ENCODE measurements at places on chromosomes 2 and 18.
A peak's percentile ranks its signal among the peaks of the same experiment; 100 is the strongest.

DNA sequence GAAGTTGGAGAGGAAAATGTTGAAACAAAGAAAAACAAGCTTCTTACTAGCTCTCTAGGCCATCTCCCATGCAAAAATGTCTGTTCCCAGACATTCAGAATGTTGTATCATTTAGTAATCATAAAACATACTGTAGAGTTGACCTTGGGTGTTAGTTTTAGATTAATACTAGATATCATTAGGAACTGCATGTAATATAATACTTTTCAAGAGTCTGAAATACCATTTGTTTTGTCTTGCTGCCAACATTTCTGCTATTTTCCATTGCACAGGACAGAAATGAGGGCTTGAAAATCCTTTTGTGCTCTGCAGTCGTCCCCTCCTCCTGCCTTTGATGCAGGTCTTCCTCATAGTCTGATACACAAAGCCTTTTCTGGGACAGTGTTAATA, 89.5 kb upstream of the RBMS1 start:
- DNase-seq: no peak

DNA sequence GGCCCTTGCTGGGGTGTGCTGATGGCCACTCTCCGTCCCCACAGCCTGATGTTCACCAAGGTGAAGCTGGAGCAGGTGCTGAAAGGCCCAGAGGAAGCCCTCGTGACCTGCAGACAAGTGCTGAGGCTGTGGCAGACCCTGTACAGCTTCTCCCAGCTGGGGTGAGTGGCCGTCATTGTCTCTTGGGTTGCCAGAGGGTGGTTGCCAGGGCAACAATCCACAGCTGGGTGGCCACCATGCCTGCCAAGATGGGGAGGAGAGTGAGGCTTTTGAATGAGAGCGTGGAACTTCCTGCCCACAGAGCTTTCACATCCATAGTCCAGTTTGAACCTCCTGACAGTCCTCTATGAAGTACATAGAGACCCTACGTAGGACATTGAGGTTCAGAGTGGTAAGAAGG, 108.8 kb downstream of the STPG4 start:
- DNase-seq: no peak

- no peak for DNase-seq
Observed at GRCh38 chr2:74887445-74887951, 53.6 kb downstream of the HK2 start.

DNA sequence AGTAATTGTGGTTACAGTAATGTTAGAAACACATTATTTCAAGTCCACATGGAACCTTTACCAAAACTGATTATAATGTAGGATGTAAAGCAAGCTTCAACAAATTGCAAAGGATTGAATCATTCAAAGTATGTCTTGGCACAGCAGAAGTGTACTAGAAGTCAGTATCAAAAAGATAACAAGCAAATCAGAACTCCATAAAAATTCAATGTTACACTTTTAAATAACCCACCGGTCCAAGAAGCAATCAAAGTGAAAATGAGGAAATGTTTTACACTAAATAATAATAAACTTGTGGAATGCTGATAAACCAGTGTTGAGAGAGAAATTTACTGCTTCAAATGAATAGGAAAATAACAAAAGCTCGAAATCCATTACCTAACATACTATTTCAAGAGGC, 47.7 kb downstream of the TTC21B start:
- no peak for DNase-seq

DNA sequence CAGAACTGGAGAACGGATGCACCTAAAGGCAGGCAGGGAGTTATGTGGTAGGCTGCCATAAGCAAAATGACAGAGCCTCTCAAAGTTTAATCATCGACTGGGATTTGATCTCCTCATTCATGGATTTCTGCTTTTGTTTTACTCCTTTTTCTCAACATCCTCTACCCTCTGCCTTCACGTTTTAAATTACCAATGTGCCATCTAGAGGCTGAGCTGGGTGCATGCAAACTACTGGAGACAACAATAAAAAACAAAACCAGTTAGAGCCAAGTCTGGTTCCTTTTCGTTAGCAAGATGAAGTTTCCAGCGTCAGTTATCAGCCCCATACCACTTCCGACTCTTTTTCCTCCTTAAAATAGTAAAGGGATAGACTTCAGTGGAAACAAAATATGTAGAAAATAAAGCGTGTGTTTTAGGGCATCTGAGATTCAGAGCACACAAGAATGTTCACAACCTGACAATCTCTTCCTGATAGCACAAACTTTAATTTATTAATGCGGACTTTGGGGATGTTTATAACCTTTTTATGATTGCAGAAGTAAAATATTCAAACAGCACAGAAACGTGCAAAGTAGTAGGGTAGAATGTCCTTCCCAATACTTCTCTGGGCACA, 117.0 kb downstream of the LAMA1 start:
- DNase-seq: no peak

GRCh38 chr18:80033181-80034067, 810 bp upstream of the RBFA start:
- DNase-seq: peak; percentile 55

GRCh38 chr18:79487801-79488201, 92.1 kb downstream of the NFATC1 start:
- no peak for DNase-seq

DNA sequence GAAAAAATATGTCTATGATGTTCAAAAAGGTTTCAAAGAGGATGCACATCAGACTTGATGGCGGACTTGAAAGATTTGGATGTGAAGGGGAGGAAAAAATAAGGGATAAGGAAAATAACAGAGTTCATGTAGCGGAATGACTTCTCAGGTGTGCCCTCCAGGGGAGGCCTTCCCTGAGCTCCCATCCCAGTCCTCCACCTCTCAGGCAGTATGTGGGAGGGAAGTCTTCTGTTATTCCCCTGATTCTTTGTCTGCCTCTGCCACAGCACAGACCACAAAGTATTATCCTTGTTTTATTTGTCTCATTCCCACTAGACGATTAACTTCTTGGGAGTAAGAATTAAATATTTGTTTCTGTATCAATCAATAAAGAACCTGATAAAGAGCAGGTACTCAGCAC, 17.7 kb downstream of the COL5A2 start:
- no peak for DNase-seq

DNA sequence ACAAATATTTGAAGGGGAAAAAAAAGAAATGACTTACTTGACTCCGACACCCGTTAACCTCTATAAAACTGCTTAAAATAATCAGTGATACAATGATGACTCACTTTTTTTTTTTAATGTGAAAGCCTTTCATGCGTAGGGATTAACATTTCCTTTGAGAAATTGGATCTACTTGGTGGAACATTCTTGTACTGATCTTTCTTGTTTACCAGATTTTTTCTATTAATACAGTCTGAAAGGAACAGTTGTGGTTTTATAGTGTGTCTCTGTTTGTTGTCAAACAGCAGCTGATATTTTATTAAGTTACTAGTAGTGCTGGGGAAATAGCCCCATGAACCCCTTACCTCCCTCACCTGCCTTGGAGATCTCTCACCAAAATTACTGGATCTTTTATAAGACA, 40.2 kb upstream of the NEB start:
- no peak for DNase-seq

- no peak for DNase-seq
Observed at GRCh38 chr2:39989888-39990287, 210.8 kb upstream of the THUMPD2 start.

DNA sequence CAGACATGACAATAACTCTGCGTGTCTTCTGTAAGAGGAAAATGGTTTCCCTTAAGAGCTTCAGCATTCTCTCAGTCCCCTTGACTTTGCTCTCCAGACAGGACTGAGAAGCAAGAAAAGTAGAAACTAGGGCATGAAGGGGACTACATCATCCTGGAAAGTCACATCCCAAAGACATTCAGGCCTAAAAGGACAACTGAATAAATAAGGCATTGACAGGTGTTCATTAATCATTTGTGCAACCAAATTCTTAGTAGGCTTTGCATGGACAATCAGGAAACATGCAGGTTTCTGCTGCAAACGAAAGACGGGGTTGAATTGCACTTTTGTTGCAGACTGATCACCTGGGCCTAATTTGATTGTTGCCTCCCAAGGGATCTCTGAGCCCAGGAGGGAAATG, 1.2 kb upstream of the SGPP2 start:
- no peak for DNase-seq

GRCh38 chr2:113198048-113198789, 24.4 kb downstream of the PSD4 start:
- DNase-seq: no peak

DNA sequence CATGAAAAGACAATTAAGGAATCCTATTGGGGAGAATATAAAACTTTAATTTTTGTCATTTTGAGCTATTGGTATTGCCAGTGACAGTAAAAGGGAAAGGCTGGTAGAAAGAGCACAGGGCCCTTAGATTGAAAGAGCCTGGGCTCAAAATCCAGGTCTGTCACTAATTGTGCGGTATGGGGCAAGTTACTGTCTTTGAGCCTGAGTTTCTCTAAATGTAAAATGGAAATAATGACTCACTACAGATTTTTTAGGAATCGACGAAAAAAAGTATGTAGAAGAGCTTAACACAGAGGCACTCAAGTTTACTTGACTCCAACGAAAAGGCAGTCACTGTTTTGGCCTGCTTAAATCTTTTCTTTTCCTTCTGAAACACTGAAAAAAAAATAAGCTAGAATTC, 7.0 kb downstream of the NDUFV2 start:
- no peak for DNase-seq

DNA sequence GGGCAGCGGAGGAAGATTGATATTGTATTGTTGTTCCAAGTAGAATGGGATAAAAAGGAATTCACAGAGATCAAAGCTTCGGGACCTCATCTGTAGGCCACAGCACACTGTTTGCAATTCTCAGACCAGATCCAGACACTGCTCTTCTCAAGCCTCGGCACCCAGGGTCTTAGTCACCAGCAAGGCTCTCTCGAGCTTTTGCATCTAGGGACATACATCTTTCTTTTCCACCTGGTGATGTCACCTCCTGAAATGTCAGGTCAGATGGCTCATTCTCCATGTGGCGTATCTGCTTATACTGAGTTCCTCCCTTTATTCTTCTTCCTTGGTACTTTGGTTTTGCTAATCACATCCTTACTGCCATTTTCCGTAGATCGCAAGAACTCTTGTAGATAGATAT, 42.9 kb upstream of the SNTG2 start:
- DNase-seq: no peak

DNA sequence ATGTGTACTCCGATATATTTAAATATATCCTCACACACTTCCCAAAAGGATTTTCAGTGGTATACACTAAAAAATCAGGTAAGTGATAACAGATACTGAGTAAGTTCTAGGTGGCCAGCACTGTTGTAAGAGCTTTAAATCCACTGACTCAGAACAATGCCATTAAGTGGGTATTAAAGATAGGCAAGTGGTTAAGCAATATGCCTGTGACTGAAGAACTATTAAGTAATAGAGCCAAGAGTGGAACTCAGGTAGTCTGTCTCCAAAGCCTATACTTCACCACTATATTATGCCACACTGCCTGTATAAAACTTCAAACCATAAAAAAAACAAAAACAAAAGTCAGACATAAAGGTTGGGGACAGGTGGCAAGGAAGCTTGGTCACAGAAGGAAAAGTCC, 37.2 kb downstream of the THUMPD2 start:
- DNase-seq: no peak

DNA sequence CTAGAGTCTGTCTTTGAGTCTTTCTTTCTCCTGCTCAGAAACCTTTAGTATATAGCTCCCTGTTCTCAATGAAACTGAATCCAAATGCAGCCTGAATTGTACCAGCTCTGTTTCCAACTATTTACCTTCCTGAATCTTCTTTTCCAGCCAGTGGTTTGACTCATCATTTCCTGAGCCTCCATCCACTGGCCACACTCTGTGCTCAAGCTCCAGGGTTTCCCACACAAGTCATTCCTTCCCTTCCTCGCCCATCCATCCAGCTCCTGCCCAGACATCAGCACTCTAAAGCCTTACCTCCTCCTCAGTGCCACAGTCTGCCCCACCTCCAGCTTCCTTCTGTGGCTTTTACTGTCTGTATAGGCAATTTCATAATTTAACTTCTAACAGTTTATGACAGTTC, 233.6 kb upstream of the RASGRP3 start:
- DNase-seq: no peak

GRCh38 chr2:187148059-187148714, 299.2 kb upstream of the ZSWIM2 start:
- no peak for DNase-seq

- no peak for DNase-seq
Observed at GRCh38 chr18:3441290-3441689, 8.7 kb upstream of the TGIF1 start.

DNA sequence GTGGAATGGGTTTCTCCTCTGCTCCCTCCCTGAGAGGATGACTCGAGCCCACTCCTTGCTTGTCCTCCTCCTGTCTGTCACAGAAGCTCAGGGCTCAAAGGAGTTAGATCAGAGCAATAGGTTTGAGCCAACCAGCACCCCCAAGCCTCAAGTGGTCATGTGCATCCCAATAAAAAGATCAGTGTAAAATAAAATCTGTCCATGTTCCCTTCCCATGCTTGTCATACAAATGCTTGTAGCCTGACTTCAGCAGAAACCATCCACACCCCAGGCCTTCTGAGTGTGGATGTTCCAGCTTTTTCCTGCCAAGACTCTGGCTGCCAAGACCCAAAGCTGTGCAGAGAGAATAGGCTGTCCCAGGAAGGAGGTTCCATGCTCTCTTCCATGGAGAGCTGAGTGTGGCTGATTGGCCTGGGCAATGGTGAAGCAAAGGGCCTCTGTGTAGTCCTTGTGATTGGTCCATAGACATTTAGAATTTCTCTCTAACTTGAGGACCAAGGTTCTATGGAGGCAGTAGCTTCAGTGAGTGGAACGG, 67.4 kb downstream of the GYPC start:
- no peak for DNase-seq

DNA sequence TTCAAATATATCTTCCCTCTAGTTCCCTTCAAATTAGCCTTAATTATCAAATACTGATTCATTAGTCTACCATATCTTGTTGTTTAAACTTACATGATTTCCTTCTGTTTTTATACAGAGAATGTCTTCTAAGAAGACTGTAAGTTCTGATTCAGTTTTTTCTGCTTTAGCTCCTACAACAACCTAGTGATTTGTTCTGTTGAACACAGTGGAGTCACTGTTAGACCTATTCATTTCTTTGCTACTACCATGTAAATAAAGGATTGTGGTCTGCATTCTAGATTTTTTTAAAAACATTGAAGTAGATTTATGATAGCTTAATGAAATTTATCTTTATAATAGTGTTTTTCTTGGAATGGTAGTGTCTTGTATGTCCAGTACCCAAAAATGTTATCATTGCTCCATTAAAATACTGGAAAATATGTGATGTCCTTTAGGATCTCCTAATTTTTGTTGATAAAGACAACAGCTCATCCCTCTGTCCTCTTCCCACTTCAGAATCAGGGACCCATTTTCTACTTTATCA, 146.4 kb downstream of the MBD5 start:
- DNase-seq: no peak

- no peak for DNase-seq
Observed at GRCh38 chr2:172640389-172640788, 84.5 kb downstream of the PDK1 start.

GRCh38 chr2:192313773-192314172, 119.0 kb upstream of the TMEFF2 start:
- DNase-seq: no peak

GRCh38 chr18:7945882-7946281, 378.8 kb downstream of the PTPRM start:
- no peak for DNase-seq

GRCh38 chr2:44777537-44777936, 164.0 kb upstream of the SIX3 start:
- DNase-seq: no peak

GRCh38 chr2:109340381-109340780, 211.4 kb downstream of the SH3RF3 start:
- no peak for DNase-seq

GRCh38 chr2:196149948-196150347, 21.4 kb downstream of the STK17B start:
- DNase-seq: no peak

All from activated T-helper 1 cell treated with anti-CD3 and anti-CD28 coated beads, Interleukin-2, amount 50 U/mL, for 16 hours (primary cell).